Activated CD4-positive, alpha-beta memory T cell treated with anti-CD3 and anti-CD28 coated beads, Interleukin-2, amount 10 ng/mL, durations not matched to agents 7 days and 5 days (primary cell): ENCODE measurements at places on chromosomes 3 and 15. TPM values are rescaled to one million over a fixed set of nuclear protein-coding genes. Genes with fewer than 3 reads are reported as not detected.

GRCh38 chr15:27695726-27696125, 403.4 kb downstream of the OCA2 start:
- no peak for DNase-seq

DNA sequence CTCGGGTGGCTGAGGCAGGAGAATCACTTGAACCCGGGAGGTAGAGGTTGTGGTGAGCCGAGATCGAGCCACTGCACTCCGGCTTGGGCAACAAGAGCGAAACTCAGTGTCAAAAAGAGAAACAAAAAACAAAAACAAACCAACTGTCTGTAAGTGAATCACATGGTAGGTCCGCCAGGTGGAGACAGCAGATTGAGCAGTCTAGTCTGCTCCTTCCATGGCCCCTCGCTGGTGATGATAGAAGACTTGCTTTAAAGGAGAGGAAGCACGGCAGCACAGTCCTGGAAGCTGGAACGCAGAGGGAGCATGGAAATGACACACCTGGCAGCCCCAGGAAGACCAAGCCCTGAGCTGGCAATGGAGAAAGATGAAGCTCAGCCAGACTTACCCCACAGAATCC, 31.4 kb upstream of the MGLL start:
- DNase-seq: no peak

DNA sequence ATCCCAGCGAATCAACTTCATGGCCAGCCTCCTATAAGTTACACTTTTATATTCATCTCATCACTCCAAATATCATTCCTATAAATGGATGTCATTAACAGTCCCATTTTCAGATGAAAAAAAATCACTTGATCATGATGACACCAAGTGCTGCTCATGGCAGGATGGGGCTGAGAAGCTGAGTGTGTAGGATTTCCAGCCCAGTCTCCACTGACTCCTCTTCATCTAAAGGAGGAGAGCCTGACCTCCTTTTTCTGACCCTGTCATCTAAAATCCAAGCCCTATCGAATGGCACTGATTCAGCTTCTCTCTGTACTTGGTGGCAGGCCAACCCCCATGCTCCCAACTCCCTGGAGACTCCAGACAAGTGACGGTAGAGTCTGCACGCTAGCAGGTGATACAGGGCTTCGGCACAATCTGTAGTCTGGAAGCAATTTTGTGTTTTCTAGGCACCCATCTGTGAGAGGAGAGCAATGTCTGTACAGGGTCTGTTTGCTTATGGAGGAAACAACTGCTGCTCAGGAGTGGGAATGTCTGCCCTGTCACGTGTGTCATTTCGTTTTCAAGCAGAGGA, 103.2 kb downstream of the EPHB1 start:
- DNase-seq: no peak

DNA sequence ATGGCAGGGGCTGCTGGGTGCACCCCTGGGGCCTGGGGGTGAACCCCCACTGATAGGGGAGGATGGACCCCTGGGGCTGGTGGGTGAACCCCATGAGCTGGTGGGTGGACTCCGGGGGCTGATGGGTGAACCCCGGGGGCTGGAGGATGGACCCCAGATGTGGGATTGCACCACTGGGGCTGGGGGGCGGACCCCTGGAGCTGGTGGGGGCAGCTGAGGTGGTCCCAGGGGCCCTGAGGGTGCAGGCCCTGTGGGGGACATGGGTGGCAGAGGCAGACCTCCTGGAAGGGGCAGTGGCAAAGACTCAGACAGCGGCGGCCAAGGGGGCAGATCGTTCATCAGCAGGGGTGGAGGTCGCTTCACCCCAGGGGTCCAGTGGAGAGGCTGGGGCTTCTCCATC, 17.4 kb upstream of the TXNRD3 start:
- DNase-seq: no peak

The ITIH4 gene
- 16.0 TPM for total RNA-seq
